ENCODE measurements at places on chromosomes 7 and 10.

DNA sequence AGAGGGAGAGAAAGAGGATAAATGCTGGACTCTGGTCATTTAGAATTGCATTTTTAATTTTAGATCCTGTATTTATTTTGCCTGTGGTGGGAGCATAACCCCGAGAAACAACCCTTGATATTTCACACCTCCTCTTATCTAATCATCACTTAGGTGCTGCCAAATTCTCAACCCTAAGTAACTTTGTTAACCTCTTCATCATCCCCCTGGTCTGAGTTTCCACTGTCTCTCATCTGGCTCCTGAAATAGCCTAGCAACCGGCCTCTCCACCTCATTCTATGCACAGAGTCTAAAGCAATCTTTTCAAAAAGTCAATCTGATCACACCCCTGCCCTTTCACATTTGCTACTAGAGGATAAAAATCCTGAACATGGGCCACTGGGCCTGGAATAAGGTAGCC is 118.5 kb upstream of the C1QL3 start:
- no peak for DNase-seq

GRCh38 chr10:5448333-5449001 is 36.1 kb downstream of the NET1 start:
- no peak for DNase-seq

DNA sequence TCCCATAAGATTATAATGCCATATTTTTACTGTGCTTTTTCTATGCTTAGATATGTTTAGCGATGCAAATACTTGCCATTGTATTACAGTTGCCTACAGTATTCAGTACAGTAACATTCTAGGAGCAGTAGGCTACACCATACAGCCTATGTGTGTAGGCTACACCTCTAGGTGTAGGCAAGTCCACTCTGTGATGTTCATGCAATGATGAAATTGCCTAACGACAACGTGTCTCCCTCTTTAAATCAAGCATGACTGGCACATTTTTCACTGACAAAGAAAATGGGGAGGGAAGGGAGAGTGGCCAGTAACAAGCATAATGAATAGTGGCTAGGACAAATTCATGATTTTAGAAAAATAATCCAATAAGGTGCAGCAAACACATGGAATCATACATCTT is 1.7 kb downstream of the NCAPG2 start:
- no peak for DNase-seq

DNA sequence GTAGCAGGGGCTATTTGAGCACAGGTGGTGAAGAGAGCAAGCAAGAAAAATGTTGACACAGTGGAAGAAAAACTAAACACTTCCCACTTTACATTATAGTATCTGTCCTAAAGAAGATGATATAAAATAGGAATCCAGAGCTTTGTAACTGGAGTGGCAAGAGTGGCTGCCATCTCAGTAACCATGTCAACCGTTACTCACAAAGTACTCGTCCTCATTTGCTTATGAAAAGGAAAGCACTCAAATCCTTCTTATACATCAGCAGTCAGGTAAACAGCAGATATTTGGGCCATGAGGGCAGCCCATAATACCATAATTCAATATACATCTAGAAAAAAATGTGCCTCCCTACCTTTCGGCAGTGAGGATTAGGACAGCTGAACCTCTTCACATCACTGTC is 70.1 kb downstream of the RNF216 start:
- DNase-seq, result no peak

DNA sequence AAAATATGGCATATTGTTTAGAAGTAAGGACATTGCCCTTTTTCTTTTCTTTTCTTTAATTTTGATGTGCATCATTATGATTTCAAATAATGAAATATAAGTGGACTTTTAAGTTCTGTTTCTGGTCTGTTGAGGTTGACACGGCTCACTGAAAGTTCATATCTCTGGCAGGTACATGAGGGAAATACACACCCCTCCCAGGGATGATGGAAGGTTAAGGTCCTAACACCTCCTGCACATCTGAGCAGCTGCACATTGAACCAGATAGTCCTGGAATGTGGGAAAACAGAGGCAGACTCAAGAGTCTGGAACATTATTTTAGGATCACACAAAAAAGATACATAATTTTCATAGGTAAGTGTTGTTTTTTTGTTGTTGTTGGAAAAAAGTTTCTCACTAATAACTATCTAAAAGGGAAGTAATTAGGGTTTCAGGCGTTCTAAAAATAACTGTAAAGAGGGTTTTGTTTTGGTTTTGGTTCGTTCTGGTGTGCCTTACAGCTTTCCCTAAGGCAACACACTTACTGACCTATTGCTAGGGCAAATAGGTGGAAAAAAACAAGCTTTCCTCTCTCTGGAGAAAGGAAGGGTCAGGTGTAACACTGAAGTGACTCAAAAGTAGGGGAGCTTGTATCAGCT is 201.2 kb upstream of the PRKCQ start:
- DNase-seq, result no peak

DNA sequence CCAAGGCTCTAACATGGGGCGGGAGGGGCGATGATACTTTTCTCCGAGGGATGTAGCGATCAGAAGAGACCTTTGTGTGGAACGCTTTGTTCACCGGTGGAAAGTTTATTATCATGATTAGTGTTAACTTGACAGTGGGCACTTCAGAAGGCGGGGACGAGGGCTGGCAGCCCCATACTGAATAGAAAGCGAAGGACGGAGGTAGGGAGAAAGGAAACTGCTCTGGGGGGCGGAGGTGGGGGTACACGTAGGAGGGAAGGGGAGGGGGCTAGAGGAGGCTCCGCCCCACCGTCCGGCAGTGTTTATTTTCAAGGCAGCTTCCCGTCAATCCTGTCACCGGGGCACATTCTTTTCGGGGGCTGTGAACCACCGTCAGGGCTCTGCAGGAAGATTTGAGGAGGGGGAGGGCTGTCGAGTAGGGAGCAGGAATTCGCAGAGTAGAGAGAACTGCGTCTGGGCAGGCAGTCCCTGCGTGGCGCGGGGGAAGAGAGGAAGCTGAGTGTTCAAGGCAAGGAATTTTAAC is 9.4 kb upstream of the NKX2-3 start:
- DNase-seq, result no peak

- peak; percentile 78 for DNase-seq
Observed at GRCh38 chr10:43436291-43437140, at the start of gene ZNF487. TSS of gene ZNF487 (plus strand) at chr10:43437111. CDS start at chr10:43475814, 38,703 bp downstream.

- DNase-seq, result no peak
Observed at GRCh38 chr7:127751490-127752448, 99.8 kb downstream of the SND1 start.

GRCh38 chr7:147415991-147416390 is 1174.6 kb upstream of the C7orf33 start:
- DNase-seq, result no peak

GRCh38 chr7:109898-110556 is 82.3 kb upstream of the FAM20C start:
- no peak for DNase-seq

DNA sequence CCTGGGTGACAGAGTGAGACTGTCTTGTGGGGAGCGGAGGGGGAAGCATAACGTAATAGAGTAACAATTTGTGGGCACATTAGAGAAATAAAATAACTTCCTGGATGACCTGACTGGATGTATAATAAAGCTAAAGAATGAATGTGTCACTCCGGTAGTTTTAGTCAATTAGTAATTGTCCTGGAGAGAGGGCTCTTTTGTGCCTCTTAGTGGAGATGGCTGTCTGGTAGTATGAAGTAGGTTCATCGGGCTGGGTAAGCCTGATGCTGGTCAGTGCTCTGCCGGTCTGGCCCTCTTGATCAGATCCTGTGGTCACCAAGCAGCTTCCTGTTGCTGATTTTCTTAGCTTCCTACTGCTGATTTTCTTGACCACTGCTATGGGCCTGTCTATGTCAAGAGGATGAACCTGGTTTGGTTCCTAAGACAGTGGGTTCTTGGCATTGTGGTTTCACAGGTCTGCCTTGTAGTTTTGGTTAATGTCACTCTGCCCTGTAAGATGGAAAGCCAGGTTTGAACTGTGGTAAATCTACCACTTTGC is 34.1 kb downstream of the ZRANB1 start:
- no peak for DNase-seq

DNA sequence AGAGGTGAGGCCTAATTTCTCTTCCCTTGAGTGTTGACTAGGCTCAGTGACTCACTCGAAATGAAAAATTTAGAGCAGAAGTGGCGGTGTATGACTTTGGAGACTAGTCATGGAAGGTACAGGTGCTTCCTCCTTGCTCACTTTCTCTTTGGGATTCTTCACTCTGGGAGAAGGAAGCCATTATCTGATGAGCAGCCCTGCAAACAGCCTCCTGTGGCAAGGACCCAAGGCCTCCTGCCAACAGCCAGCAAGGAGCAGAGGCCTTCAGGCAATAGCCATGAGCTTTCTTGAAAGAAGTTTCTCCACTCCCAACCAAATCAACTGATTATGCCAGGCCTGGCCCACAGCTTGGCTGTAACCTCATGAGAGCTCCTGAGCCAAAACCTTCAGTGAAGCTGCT is 369.6 kb upstream of the VWC2 start:
- DNase-seq, result no peak

DNA sequence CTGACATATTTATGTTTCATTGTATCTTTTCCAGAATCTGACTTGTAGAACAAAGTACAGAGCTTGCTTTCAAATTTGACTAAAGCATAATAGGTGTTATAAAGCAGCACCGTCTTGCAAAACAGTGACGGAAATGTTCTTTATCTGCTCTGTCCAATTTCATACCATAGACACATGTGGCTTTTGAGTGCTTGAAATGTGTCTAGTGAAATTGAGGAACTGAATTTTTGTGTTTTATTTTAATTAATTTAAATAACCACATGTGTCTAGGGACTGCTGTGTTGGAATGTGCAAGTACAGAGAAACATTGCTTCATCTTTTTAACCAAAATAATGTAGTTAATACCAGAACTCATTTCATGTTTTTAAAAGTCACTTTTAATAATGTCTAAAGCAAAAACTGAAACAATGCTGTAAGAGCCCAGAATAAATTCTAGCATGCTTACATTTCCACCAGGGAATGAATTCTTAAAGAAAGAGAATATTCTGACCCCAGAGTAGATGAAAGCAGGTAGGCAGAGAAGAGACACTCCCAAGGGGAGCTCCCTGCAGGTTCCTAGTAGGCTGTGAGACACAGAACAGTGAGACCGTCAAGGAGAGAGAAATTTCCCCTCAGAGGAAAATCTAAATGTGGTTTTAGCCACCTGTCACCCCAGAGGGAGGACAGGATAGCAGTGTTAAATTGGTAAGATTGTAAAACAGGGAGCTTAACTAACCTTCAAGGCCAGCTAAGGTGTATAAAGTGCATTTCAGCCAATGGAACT is 175.3 kb upstream of the KMT2E start:
- no peak for DNase-seq

GRCh38 chr7:95577137-95577536 is 19.2 kb downstream of the PDK4 start:
- no peak for DNase-seq

DNA sequence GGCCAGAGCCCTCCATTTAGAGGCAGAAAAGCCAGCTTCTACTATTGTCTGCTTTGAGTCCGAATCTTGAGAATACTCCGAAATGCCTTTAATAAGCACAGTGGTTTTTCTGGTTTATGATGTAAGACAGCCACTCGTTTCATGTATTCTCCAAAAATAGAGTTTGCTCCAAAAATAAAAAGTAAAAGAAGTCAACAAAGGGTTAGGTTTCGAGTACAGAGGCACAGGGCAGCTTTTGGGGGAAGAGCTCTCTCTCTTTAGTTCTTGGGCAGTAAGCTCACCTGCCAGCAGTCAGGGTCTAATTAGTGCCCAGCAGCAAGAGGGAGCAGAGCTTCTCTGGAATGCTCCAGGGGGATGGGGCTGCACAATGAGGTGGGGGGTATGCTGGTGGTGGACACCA is 20.2 kb downstream of the CREB3L2 start:
- no peak for DNase-seq

DNA sequence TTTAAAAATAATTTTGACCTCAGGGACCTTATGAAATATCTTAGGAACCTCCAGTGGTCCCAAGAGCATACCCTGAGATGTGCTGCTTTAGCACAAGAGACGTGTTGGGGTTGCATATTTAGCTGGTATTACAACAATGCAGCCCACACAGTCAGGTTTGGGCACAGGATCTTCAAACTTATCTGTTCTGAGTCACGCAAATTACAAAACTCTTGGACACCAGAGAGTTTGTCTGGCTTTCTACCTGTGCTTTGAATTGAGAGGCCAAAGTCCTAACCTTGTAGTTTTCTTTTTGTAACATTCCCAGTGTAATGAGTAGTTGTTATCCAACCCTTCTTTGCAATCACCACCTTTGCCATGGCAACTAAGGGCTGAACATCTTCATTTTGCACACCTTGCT is 163.5 kb upstream of the PCLO start:
- no peak for DNase-seq

GRCh38 chr10:51188008-51188407 is 113.7 kb downstream of the PRKG1 start:
- no peak for DNase-seq

- DNase-seq, result no peak
Observed at GRCh38 chr10:119198438-119198837, 8.9 kb upstream of the GRK5 start.

- DNase-seq, result no peak
Observed at GRCh38 chr10:68107651-68108050, 1.6 kb upstream of the MYPN start.

- DNase-seq, result peak; percentile 44
Observed at GRCh38 chr7:16967300-16967811, 85.6 kb upstream of the AGR3 start.

- DNase-seq, result no peak
Observed at GRCh38 chr7:104950754-104951153, 63.3 kb upstream of the KMT2E start.

GRCh38 chr10:107390563-107390962 is 226.1 kb upstream of the SORCS1 start:
- no peak for DNase-seq

GRCh38 chr10:98236862-98237261 is 31.1 kb downstream of the LOXL4 start:
- DNase-seq, result no peak

DNA sequence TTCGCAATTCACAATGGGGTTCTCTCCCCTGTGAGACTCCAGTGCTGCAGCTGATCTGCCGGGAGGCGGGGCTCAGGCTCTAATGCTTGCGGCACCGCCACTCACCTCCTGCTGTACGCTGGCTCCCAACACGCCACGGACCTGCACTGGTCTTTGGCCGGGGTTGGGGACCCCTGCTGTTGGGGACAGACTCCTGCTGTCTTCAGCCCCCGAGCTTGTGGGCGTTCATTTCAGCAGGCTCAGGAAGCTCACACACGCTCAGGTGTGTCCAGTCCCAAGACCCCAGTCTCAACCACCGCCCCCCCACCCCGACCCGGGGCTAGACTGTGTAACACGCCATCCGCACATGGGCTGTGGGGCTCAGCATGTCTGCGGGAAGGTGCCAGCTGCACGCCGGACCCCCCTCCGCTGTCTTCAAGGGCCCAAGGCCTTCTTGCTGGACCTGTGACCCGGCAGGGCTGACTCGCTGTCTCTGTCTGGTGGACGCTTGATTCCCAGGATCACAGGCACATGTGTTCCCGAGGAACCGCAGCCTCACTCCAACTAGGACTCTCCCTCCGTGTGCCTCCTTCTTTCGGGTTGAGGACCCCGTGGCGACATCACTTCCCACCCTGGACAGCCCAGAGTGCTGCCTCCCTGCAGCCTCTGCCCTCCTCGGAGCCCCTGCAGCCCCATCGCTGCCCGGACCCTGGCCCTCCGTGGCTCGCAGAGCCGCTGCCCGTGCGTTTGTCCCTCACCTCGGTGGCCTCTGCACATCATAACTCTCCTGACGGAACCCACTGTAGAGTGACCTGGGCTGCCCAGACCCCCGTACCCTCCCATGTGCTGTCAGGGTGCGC is 106.4 kb downstream of the DNAJB6 start:
- DNase-seq, result no peak
